ENCODE measurements at places on chromosomes 2 and 18.

- DNase-seq, result no peak
Observed at GRCh38 chr2:39386064-39386463, 51.0 kb downstream of the MAP4K3 start.

- no peak for DNase-seq
Observed at GRCh38 chr2:127060264-127060945, 46.5 kb downstream of the BIN1 start.

DNA sequence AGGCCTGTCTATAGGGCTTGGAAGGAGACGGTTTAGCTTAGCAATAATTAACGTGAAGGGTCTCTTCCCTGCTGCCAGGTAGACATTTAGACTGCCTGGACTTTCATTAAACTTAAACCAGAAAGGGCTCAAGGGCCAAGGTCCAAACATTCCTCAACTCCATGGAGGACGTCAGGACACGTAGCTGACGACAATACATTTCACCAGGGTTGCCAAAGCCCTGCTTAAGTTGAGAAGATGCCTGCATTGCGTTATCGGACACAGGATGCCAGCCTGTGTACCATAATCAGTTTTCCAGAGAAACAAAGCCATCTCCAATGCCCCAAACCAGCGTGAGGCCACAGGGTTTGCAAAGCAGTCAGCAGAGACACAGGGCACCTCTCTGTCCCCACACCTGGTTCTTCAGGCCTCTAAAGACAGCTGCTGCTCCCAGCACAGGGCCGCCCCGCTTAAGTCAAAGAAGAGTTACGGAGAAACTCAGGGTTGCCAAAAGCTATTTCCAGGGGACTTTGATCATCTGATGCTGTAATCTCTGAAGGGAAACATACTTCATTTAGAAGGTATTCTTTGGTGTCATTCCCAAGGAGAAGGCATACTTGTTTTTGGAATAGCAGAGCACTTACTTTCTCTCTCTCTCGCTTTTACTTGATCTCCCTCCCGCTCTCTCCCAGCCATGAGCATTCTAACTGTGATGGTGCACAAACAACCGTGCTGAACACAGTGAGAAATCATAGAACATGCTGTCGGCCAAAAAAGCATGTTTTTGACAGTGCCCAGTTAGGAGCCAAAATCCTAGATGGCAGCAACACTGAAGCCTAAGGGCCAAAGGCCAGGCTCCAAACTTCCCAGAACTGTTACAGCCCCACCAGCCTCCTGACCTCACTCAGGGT is 46.0 kb downstream of the TTC32 start:
- DNase-seq, result no peak

DNA sequence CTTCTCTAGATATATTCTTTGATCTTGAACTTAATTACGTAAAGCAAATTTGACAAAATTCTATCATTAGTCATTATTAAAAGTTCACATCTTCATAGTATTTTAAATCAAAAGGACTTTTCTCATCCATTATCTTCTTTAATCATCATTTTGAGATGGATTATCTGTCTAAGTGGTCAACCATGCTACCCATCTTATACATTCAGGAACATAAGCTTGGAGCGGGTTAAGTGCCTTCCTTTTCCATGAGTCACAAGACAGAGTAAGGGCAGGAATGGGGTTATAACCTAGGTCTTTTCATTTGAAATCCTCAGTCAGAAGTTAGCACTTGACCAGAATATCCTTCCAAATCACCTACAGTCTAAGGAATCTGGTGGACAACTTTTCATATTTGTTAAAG is 297.1 kb downstream of the TCF4 start:
- DNase-seq, result no peak

- DNase-seq, result no peak
Observed at GRCh38 chr2:186848873-186849578, at the start of gene ZSWIM2. ZSWIM2 (minus strand) TSS chr2:186849170; CDS start chr2:186849130, 40 bp downstream.

- no peak for DNase-seq
Observed at GRCh38 chr18:58952858-58953257, 88.2 kb downstream of the ZNF532 start.

- DNase-seq, result no peak
Observed at GRCh38 chr2:211159972-211160371, 603.6 kb downstream of the CPS1 start.

- DNase-seq, result no peak
Observed at GRCh38 chr2:22930781-22931180, 454.2 kb upstream of the KLHL29 start.

DNA sequence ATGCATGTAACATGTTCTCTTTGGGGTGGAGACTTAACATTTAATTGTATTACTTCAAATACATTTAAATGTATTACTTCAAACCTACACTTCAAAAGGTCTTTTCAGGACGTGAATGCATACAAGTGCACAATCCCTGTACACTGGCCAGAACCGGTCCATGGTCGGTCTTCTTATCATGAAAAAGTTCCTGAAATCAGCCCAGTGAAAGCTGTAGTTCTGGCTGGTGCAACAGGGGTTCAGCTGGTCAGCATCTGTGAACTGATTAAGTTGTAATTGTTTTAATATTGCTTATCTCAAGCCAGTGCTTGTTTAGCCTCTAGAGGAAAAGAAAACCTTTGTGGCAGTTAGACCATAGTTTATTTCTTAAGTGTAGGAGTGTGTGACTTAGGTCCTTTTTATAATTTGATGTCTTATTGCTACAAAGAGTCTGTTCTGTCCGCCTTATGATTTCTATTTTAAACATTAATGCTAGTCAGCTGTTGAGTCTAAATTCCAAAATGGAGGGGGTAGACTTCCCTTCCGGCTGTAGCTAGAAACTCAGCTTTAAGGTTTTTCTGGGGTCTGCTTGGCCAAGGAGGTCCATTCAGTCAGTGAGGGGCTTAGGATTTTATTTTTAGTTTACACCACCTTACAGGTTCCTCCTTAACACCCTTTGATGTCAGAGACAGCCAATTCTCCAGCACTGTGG is 768 bp upstream of the CYBRD1 start:
- DNase-seq, result no peak

DNA sequence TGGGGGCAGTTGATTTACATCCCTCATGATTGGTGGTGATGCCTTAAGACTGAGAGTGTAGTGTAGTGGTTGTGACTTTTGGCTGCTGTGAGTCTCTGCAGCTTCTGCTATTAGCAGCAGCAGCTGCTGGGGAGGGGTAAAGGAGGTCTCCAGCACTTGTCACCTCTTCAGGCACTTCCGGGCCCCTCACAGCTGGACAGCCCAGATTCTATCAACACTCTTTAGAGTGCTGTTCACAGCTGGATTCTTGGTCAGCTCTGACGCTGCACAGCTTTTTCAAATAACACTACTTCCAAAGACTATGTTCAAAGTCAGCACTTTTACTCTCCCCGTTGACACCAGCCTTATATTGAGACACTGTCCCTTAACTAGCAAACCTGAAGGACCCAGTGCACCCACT is 396.0 kb downstream of the MEIS1 start:
- DNase-seq, result no peak

DNA sequence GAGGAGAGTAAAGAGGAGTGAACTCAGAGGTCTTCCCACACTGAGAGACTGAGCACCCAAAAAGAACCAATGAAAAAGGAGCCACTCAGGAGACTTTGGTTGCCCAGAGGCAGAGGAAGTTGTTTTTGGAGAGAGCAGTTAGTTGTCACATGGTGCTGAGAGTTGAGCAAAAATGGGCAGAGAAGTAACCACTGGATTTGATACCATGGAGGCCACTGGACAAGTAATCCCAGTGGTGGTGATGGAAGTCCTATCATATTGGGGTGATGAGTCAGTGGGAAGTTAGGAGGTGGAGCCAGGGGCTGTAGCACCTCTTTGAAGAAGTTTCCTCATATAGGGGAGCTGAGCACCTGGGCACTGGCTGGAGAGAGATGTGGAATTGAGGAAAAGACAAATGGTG is 235.8 kb downstream of the TPGS2 start:
- DNase-seq, result no peak

GRCh38 chr2:210360412-210360811 is 45.4 kb upstream of the MYL1 start:
- no peak for DNase-seq

- DNase-seq, result no peak
Observed at GRCh38 chr2:44100351-44100750, 68.3 kb upstream of the PPM1B start.

DNA sequence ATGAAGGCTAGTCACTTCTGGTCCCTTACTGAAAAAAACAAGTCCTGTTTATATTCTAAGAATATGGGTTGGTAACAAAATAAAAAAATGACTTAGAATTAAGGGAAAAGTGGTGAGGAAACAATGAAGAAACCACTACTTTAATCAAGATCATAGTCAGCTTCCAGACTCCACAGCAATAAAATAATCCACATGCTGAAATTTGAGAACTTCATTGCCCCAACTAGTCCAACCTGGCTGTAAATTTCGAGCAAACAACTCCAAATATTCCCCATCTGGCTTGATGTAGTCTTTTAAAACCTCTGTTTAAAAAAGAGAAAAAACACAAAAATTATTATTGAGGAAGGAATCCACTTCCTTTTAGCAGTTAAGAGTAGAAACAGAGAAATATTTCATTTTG is 32.5 kb downstream of the METTL4 start:
- DNase-seq, result no peak

GRCh38 chr2:190165491-190165890 is 103.0 kb upstream of the MSTN start:
- DNase-seq, result no peak

DNA sequence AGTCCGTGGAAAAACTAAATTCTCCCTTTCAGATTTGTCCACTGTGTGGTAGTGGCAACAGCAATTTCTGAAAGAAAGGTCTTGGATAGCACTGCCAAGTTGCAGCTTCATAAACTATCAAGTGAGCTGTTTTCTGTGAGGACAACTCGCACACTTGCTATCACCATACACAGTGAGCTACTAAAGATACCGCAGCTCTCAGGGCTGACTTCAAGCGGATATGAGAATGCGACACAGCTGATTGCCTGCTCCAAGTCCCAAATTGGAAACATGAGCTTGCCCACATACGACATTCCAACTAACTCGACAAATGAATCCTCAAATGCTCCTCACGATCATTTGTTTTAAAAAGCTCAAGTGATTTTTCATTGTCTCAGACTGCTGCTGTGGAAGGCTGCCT is 46.2 kb downstream of the E2F6 start:
- DNase-seq, result no peak

GRCh38 chr18:37481491-37481890 is 84.1 kb downstream of the CELF4 start:
- DNase-seq, result no peak

- DNase-seq, result no peak
Observed at GRCh38 chr18:36849288-36850006, 20.5 kb downstream of the KIAA1328 start.

All from stimulated activated CD8-positive, alpha-beta memory T cell treated with anti-CD3 and anti-CD28 coated beads, Interleukin-15, amount 100 ng/mL, for 24 hours (primary cell).